ENCODE measurements at places on chromosomes 13 and 19. TPM values are rescaled to one million over a fixed set of nuclear protein-coding genes. Genes with fewer than 3 reads are reported as not detected.

- no peak for DNase-seq
Observed at GRCh38 chr13:30746791-30747190, 11.4 kb downstream of the ALOX5AP start.

DNA sequence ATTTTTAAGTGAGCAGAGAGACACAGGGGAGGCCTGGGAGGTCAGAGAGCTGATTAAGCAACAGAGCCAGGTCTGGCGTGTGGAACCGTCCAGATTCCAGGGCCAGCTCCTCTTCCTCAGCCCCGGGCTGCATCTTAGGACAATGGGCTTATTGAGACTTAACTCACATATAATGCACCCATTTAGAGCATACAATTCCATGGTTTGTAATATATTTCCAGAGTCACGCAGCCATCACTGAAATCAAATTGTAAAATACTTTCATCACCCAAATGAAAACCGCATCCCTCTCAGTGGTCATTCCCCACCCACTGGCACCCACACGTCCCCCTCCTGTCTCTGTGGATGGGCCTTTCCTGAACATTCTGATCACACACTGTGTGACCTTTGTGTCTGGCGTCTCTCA lies 2.1 kb upstream of the HMG20B start:
- no peak for DNase-seq

DNA sequence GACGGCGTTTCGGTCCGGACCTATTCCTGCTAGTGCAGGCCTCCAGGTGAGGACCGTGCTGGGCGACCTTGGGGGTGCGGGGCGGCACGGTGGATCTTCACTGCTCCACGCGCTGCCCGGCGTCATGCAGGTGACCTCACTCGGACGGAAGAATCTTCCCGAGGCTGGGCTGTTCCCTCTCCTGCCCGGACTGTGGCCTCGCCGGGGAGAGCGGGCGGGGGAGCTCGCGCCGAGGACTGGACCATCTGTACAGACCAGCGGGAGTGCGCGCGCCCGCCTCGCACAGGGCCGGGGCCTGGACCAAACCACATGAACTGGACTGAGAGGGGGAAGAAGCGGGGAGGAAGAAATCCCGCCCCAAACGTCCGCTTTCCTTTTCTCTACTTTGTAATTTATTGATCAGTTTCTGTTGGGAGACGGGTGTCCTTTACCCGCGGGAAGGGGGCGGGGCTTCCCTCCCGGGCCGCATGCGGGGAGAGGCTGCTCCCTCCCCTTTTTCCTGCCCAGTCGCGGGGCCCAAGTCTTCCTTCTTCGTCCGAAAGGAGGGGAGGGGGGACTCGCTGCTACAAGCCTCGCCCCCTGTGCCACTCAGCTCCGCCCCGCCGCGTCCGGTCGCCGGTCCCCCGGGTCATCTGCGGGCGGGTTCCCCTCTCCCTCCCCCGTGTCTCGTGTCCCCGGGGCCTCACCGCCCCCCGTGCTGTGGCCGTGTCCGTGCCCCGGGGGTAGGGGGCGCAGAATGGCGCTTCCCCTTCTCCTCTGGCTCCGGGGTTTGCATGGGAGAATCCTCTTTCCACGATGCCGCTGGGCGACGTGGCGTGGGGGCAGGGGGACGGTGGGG lies 4.9 kb downstream of the HRC start:
- DNase-seq, result peak; percentile 93

ZC3H13 gene
- 37.9 TPM for polyA plus RNA-seq

- no peak for DNase-seq
Observed at GRCh38 chr13:67827992-67828391, 597.9 kb upstream of the PCDH9 start.

- peak; percentile 34 for DNase-seq
Observed at GRCh38 chr19:43504426-43505185, at the start of gene PHLDB3. Gene PHLDB3, minus strand, starts transcription at chr19:43504746. Its CDS starts 628 bp downstream, at chr19:43504118.

PRSS57 gene
- polyA plus RNA-seq, result 0.32 TPM

DNA sequence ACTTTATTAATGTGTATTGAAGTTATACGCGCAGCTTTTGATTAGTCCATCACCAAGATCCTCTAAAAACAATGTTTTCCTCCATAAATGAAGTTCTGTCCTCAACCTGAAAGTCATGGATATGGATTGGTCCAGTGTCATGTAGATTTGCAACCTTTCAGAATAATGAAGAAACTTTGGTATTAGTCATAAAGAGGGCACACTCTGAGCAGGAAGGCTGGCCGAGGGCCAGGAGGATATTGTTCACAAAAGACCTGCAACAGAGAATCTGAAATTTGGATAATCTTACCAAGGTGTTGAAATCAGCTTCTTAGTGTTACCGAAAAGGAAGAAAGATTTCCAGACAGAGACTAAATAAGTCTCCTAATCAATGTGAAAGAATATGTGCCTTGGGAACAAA lies 20.7 kb downstream of the CLDN10 start:
- no peak for DNase-seq

EDNRB gene
- 10.6 TPM for polyA plus RNA-seq

SLAIN1 gene
- 5.4 TPM for polyA plus RNA-seq

BEST2 gene
- 0.09 TPM for polyA plus RNA-seq

DNA sequence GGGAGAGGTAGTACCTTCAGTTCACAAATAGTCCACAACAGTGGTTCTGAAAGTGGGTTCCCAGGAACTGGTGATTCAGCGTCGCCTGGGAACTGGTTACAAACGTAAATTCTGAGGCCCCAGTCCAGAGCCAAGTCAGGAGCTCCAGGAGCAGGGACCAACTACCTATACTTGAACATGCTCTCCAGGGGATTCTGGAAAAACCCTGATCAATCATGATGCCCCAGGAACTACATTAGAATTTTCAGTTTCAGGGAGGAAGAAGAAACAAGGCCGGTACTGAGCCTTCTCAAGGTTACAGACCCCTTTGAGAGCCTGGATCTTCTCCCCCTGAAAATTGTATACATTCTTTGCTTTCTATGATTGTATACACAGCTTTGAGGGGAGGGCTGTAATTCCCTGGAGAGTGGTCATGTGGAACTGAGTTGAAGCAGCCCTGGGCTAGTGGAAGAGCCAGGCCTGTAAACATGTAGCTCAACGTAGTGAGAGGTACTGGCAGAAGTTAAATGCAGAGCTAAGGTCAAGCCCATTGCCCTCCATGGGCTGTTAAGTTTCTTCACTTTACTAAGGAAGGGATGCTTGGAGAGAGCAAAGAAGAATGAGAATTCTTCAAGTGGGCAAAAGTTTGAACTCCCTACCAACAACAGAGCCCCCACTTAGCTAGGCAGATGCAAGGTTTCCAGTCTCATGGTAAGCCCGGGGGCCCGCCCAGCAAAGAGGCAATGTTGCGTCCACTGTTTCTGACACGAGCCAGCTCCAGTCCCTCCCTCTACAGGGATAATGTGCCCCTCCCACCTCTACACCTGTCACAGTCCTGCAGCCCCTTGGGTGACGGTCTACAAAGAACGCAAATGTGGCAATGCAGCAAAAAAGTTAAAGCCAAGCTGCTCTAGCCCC lies 17.0 kb downstream of the DOCK9 start:
- DNase-seq, result no peak

PTGIR gene
- 2.3 TPM for polyA plus RNA-seq

SERP2 gene
- 4.5 TPM for polyA plus RNA-seq

HSD17B14 gene
- 3.8 TPM for polyA plus RNA-seq

GPR18 gene
- 0.19 TPM for polyA plus RNA-seq

GRCh38 chr19:11281356-11282049 lies 14.5 kb upstream of the TSPAN16 start:
- DNase-seq, result no peak

DNA sequence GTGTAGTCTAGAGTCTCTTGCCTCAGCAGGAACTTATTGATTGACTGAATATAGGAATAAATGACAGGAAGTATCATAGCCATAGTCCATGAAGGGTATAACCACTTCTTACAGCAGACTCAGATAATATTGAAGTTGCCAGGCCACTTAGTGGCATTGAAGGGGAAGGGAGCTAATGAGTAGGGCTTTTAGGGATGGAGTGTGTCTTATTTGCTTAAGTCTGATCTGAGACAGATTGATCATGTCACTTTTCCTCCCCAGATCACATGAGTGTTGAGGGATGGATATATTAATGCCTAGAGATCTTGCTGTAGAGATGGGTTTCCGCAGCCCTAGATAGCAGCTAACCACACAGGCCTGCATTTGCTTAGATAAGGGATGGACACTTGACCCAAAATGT lies 62.2 kb upstream of the NBEA start:
- DNase-seq, result no peak

- DNase-seq, result no peak
Observed at GRCh38 chr13:23766283-23766682, 122.9 kb downstream of the MIPEP start.

GRCh38 chr19:56106397-56106849 lies 14.7 kb downstream of the ZNF787 start:
- no peak for DNase-seq

DNA sequence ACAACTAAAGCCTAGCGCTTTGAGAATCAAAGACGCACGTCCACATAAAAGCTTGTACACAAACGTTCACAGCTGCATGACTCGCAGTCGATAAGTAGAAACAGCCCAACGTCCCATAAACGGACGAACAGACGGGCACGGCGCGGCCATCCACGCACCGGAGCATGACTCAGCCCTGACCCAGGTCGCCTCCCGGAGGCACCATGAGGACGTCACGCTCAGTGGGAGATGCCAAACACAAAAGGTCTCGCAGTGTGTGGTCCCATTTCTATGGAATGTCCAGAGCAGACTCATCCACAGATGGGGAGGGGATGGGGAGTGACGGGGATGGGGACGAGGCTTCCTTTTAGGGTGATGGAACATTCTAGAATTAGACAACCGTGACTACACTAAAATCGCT lies 9.4 kb downstream of the POLRMT start:
- DNase-seq, result no peak

GRCh38 chr19:39139971-39140453 lies 14.4 kb downstream of the PAK4 start:
- no peak for DNase-seq

DNA sequence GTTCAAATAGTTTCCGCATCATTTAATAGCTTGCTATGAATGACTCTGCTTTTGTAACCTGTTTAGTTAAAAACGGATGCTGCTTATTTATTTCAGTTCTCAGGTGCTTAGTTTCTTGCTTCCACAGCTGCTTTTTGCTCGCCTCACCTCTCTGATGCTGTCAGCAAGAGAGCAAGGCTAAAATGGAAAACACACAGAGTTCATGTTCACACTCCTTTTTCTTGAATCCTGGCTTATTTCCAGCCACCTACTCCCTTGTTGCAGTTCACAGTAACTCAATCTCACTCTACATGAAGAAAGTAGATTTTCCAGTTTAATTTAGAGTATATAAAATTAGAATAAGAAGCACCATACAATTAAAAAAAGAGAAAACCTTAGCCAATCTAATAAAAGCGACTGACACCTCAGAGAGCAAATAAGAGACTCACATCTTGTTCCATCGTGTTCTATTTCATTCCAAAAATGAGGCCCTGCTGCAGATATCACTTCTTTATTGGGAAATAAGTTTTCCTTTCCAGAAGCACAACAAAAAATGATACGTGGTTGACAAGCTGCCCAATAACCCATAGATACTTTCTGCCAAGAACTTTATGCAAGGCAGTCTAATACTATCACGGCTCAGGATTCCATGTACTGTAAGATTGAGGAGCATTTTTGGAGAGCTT lies 326.1 kb upstream of the SLITRK1 start:
- DNase-seq, result peak; percentile 35

DNA sequence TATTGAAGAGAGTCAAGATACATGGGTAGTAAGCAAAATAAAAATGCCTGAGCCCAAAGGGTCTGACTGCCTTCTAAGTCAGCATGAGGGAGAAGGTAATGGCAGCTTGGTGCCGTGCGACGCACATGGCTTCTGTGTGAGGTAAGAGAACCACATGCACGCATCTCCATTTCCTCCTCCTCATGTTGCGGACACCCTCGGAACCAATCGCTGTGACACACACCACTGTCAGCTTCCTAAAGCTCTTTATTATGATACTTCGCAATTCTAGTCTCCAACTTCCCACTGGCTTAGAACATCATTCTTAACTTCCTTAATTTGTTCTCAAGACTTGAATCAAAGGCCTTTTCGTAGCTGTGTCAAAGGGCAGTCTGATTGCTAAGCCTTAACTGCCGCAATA lies 170.1 kb downstream of the OXGR1 start:
- DNase-seq, result no peak

GPR183 gene
- polyA plus RNA-seq, result 2.4 TPM

- DNase-seq, result no peak
Observed at GRCh38 chr13:111913761-111914140, 153.2 kb upstream of the SOX1 start.

GRCh38 chr19:2336528-2337328 lies 8.2 kb downstream of the SPPL2B start:
- DNase-seq, result no peak

IGSF23 gene
- not detected for polyA plus RNA-seq

GRCh38 chr19:10007371-10008183 lies 2.7 kb downstream of the COL5A3 start:
- DNase-seq, result peak; percentile 74

- no peak for DNase-seq
Observed at GRCh38 chr19:50244695-50245094, 41.3 kb downstream of the MYH14 start.

All from hindlimb muscle (tissue), 1 donor.